ENCODE measurements at places on chromosomes 5 and 9. TPM values are rescaled to one million over a fixed set of nuclear protein-coding genes. Genes with fewer than 3 reads are reported as not detected.

GRCh38 chr5:127192836-127193338 is 97.7 kb upstream of the MEGF10 start:
- H3K4me1 ChIP-seq: no peaks in the 10 kb centered on the region
- H3K36me3 ChIP-seq: no peaks in the 10 kb centered on the region
- no peak overlapping the region for H3K27ac ChIP-seq
- no peak for DNase-seq
- no peaks in the 10 kb centered on the region for H3K27me3 ChIP-seq

- no peaks in the 10 kb centered on the region for H3K36me3 ChIP-seq
- no peaks in the 10 kb centered on the region for H3K4me1 ChIP-seq
- no peak overlapping the region for H3K27ac ChIP-seq
- no peak for DNase-seq
Measured at GRCh38 chr5:124754206-124754927, 7.9 kb upstream of the ZNF608 start.

DNA sequence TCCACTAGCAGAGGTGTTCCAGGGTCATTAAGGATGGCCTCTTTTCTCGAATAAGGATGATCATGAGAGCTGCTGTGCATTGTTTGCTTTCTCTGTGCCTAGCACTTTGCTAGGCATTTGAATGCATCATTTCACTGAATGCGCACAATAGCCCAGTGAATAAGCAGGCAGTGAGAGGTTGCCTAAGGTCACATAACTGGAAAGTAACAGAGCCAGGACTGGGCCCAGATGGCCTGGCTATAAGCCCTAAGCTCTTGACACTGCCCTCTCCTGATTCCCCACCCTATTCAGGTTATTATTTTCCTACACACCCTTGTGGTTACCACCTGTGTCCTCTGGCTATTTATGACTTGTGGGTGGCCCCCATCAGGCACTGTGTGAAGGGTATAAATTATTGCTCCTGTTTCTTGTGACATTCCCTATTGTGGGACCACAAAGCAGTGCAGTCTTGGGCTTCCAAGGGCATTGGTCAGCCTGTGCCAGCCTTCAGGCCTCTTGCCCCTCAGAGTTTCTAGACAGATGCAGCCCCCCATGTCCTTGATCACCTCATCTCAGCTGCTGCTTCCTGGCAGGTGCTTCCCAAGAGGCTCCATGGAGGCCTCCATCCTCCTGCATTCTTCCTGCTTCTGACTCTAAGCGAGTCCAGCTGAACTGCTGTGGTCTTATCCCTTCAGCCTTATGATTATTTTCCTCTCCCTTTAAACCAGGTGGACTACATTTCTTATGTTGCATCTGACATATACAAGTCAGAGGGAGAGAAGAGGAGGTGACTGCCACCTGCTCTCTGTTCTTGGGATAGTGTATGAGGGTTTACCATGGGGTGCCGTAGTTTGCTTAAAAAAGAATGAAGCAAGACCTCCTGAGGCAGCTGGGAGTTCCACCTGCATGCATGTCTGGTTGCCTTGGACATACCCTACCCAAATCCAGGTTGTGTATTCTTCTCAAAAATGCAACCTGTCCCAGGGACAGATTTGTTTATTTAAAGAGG is 47.6 kb downstream of the ANGPTL2 start:
- no peak overlapping the region for H3K27ac ChIP-seq
- no peak for DNase-seq
- no peaks in the 10 kb centered on the region for H3K27me3 ChIP-seq
- H3K4me3 ChIP-seq: no peak overlapping the region
- H3K4me1 ChIP-seq: peaks cover 34% of the 10 kb centered on the region
- H3K36me3 ChIP-seq: no peaks in the 10 kb centered on the region

- H3K4me3 ChIP-seq: no peak overlapping the region
- no peak for DNase-seq
- peaks cover 6% of the 10 kb centered on the region for H3K4me1 ChIP-seq
- H3K27me3 ChIP-seq: no peaks in the 10 kb centered on the region
- H3K36me3 ChIP-seq: no peaks in the 10 kb centered on the region
Measured at GRCh38 chr5:79691007-79691406, 1.4 kb downstream of the CMYA5 start.

DNA sequence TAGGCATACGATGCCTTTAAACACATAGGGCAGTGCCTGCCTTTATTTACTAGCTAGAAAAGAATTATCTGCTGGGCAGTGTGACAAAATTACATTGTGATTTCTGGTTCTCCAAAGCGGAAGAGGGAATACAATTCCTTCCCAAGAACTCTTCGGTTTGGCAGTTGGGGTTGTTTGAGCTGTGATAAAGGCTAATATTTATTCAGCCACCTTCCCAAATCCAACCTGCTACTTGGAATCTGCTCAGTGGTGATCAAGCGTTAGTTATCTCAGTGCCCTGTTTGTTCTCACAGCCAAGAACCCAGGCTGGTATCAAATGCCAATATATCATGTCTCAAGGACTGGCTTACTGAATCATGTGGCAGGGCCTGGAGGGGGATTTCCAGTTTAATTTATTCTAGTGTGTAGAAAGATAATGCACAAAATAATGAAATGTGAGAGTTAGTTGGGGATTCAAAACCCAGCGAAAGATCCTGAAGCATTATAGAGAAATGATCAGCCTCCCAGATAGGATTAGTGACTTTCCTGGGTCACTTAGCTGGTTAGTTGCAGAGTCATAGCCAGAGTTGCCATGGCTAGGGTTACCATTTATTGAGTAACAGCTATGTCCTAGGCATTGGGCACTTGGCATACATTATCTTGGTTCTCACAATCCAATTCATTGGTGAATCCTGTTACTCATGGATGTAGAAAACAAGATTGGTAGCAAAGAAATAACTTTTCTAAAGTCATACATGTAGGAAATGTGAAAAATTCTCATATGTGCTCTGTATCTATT is 457.0 kb upstream of the KLF4 start:
- no peaks in the 10 kb centered on the region for H3K27me3 ChIP-seq
- H3K36me3 ChIP-seq: no peaks in the 10 kb centered on the region
- H3K4me1 ChIP-seq: no peaks in the 10 kb centered on the region
- no peak for DNase-seq

GRCh38 chr5:66144834-66145390 is 812 bp downstream of the SREK1 start:
- peak overlapping the region; percentile 71 for H3K4me3 ChIP-seq
- H3K27ac ChIP-seq: peak overlapping the region; percentile 99
- no peak for DNase-seq
- no peaks in the 10 kb centered on the region for H3K36me3 ChIP-seq
- peaks cover 43% of the 10 kb centered on the region for H3K4me1 ChIP-seq
- no peaks in the 10 kb centered on the region for H3K27me3 ChIP-seq

DNA sequence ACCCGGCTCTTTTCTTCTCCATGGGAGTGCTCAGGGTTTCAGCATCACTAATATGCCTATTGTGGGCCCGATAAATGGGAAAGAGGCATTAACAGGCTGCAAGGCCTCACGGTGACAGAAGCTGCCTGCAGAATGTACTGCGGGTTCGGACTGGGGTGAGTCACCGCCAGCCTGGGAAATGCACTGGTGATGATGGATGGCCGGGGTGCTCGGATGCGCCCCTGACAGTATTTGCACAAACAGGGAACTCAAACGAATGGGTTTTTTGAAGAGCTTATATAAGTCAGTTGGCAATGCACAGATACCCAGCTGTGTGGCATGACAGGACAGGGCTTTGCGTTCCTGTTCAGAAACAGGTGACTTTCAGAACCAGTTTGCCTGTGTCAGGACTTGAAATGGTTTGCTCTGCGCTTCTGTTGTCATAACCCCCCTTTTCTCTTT is 42.0 kb upstream of the PITX1 start:
- H3K4me3 ChIP-seq: no peak overlapping the region
- no peak for DNase-seq

DNA sequence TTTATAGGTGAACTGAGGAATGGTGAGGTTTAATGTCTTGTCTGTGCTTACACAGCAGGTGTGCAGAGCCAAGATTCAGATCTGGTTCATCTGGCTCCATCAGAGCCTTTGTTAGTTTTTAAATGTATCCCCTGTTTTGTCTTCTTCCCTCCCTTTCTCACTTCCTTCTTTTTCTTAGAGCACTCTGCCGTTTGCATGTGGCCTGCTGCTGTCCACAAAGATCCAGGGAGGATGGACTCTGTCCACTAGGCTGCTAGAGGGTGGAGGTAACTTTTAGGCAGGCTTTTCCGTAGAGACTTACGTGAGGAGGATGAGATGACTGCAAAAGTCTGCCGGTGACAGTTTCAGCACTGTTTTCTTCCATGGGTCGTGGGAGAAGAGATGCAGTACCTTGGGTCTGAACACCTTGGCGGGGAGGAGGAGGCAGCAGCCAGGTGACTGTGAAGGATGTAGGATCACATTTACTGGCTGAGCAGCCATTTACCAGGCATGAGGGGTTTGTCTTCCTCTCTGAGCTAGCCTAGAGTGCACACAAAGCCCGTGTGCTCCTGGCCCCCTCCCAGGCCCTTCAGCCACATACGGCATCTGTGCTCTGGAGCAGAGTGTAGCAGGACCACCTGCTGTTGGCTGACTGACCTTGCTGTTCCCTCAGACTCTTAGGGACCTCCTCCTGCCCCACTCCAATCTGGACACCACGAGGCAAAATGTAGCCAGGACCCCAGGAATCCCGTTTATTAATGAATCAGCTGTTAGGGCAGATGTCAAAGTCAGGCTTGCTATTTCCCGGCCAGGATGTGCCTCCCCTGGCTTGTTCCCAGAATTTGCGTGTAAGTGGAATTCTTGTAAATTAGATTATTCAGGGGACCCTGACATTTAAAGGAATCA is 1.8 kb downstream of the NTMT1 start:
- no peaks in the 10 kb centered on the region for H3K27me3 ChIP-seq
- peaks cover 5% of the 10 kb centered on the region for H3K36me3 ChIP-seq
- peaks cover 62% of the 10 kb centered on the region for H3K4me1 ChIP-seq
- DNase-seq: no peak
- peak overlapping the region; percentile 87 for H3K27ac ChIP-seq
- H3K4me3 ChIP-seq: peak overlapping the region; percentile 77

DNA sequence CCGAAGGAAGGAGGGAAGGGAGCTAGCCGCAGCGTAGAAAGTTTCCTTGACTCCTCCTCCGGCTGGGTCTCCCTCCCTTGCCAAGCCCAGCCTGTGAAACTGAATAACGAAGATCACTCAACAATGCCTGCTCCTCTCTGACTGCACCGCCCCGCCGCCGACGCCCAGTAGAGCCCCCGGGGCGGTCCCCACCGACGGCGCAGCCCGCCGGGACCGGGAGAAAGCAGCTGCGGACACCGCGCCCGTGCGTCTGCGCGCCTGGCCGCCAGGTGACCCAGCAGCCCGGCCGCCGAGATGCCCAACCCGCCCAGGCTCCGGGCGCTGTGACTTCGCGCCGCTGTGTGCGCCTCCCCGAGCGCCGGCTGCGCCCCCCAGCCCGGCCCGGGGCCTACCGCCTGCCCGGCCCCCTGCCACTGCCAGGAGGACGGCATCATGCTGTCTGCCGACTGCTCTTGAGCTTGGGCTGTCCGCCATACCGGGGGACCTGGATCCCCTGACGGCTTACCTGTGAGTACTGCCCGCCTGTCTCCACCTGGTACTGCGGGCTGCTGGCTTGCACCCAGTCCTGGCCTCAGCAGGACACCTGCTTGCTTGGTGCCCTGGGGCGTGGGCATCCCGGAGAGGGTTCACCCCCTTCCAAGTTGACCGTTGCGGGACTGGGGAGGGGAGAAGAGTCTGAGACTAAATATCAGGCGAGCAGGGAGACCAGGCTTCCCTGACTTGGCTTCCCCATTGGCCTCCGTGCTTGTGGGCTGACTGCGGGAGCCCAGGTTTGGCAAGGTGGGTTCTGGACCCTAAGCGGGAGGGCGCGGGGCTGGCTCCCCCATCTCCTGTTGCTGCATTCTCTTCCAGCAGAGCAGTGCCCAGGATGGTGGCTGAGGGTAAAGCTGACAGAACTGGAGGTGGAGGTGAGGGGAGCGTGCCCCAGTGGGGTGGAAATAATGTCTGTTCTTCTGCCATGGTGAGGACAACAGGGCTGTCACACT is 26.2 kb upstream of the SPTLC1 start:
- H3K27me3 ChIP-seq: peaks cover 22% of the 10 kb centered on the region
- no peak overlapping the region for H3K27ac ChIP-seq
- H3K4me1 ChIP-seq: peaks cover 9% of the 10 kb centered on the region

DNA sequence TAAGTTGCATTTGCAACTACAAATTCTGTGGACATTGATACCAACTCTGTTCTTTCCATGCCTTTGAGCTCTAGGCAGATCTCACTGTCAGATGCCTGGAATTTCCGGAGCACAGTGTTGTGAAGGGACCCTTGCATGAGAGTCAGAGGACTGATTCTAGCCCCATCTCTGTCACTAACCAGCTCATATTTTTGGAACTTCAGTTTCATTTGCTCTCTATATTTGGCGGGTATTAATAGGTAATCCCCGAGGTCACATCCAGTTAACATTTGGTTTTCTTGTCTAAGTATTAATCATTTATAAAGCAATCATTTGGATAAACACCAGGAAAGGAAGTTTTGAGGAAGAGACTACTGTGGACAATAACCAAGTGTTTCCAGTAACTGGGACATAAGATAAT is 115.7 kb downstream of the MAN2A1 start:
- no peak for DNase-seq
- no peak overlapping the region for H3K4me3 ChIP-seq

GRCh38 chr5:149581931-149582768 is 852 bp downstream of the ARHGEF37 start:
- H3K4me3 ChIP-seq: peak overlapping the region; percentile 62
- H3K27me3 ChIP-seq: no peaks in the 10 kb centered on the region
- peaks cover 47% of the 10 kb centered on the region for H3K4me1 ChIP-seq
- peak overlapping the region; percentile 87 for H3K27ac ChIP-seq
- no peaks in the 10 kb centered on the region for H3K36me3 ChIP-seq
- no peak for DNase-seq

DNA sequence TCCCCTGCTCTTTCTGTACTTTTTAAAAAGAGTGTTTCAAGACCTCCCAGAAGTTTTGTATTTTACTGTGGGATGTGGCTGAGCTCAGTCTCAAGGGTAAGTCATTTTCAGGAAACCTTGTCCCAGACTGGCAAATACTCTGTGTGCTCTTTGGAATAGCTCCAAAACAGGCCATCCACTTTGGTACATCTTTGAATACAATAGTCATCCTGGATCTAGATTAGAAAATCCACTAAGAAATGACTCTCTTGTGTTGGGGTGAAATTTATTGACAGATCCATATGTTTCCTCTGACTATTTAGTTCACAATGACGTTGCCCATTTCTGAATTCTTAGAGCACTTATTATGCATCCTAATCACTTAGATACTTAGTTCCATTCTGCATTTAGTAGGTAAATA is 95.2 kb downstream of the PLCXD3 start:
- no peak overlapping the region for H3K27ac ChIP-seq
- no peaks in the 10 kb centered on the region for H3K27me3 ChIP-seq
- DNase-seq: no peak
- H3K36me3 ChIP-seq: no peaks in the 10 kb centered on the region
- H3K4me1 ChIP-seq: no peaks in the 10 kb centered on the region

- H3K4me3 ChIP-seq: no peak overlapping the region
- no peaks in the 10 kb centered on the region for H3K27me3 ChIP-seq
- H3K4me1 ChIP-seq: peaks cover 28% of the 10 kb centered on the region
- DNase-seq: no peak
Measured at GRCh38 chr5:72597456-72597948, 90.3 kb upstream of the ZNF366 start.

DNA sequence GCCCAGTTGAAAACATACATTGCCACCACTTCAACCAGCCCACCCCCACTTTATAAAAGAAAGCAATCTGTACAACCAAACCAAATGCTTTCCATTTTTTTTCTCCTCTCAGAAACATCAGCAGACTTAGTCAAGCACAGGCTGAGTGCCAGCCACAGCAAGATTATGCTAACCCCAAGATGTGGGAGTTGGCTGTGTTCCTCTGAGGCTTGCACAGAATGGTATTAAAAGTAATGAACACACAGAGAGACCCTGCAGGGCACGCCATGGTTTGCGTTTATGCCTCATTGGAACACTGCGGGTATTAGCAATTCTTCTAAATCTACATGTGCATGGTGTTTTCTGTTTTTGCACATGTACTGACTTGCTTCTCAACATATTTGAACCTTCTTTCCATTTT is 419.9 kb upstream of the GRAMD2B start:
- H3K4me3 ChIP-seq: no peak overlapping the region

The STOM gene
- 479 TPM for total RNA-seq

The GPRIN1 gene
- 1.4 TPM for total RNA-seq

The BAAT gene
- total RNA-seq: not detected

The LCP2 gene
- 82.9 TPM for total RNA-seq

All from lower lobe of right lung (tissue), 2 donors.